CD8-positive, alpha-beta T cell (primary cell): ENCODE measurements at places on chromosomes 12 and 14. TPM values are rescaled to one million over a fixed set of nuclear protein-coding genes. Genes with fewer than 3 reads are reported as not detected.

DNA sequence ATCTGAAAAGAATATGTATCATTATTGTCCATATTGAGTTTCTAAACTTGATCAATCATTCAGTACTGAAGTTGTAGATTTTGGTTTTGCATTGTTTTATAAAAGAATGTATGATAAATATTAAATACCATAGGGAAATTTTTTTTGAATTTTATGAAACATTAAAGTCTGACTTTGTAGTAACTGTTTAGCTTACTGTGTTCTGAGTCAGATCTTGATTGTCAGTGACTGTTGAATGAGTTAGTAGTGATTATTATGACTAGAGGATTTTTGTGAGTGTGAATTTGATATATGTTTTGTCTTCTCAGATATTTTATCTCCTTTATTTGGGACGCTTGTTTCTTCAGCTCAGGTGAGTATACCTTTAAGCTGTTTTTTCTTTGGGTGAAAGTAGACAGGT, 10.1 kb downstream of the TDP1 start:
- no peak for DNase-seq

DNA sequence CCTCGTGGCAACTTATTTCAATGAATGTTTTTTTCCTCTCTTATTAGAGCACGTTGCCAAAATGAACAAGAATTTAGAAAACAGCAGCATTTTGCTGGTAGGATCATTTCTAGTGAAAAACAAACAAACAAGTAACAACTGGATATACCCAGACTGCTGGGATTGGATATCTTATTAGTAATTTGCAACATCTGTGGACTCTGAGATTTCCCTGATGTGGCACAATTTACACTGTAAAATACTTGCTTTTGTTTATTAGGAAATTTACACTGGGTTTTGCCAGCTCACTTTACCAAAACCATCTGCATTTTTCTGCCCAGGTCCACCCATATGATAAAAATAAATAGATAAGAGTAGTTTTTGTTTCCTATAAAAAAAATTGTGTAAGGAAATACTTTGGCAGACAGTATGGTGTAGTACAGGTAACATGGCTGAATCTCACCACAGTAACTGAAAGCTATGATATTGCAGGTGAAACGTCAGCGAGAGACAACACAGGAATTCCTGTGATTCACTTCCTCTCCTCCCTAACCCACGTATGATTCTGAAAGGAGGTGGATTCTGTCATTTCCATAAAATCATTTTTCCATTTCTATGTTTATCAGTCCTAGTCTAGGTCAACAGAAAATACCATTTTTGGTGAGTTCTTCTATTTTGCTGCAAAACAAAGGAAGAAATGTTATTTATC, 176.2 kb upstream of the NOVA1 start:
- no peak for DNase-seq

DNA sequence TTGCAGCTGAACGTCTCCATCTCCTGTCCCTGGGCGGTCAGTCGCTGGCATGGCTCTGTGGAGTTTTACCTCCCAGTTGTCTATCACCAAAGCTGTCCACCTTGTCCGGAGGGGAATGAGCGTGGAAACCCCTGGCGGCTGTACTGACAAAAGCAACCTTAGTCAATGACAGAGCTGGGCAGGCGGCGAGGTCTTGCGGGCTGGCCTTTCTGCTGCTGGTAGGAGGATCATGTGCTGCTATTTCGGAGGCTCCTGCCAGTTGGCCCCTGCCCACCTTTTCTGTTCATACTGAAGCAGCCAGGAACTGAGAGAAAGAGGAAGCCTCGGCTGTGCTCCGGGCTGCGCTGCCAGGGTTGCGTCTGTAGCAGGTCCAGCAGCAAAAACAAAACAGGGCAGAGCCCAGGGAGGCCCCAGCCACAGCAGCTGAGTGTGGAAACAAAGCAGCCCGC, 57.7 kb downstream of the HMGA2 start:
- DNase-seq, result no peak

GRCh38 chr14:39406560-39406959, 25.7 kb downstream of the FBXO33 start:
- no peak for DNase-seq

DNA sequence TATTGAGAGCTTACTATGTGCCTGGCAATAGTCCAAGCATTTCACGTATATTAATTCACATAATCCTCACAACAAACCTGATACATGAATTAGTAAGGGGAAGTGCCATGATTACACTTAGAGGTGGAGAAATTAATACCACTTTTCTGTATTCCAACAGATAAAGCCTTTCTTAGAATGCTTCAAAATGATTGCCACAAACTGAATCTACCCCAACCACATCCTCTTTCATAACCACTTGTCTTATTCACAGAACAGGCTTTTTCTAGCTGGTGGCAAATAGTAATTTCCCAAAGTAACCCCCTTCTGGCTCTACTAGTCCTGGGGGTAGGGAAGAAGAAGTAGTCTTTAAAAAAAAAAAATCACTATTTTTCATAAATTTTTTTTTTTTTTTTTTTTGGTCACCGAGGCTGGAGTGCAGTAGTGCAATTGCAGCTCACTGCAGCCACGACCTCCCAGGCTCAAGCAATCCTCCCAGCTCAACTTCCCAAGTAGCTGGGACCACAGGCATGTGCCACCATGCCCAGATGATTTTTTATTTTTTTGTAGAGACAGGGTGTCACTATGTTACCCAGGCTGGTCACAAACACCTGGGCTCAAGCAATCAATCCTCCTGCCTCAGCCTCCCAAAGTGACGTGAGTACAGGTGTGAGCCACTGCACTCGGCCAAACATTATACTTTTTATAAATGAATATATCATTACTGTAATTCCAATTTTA, 59.0 kb upstream of the ARID2 start:
- DNase-seq, result no peak

CIPC gene
- total RNA-seq, result 6.3 TPM
